ENCODE measurements at places on chromosomes 1 and 21.

GRCh38 chr1:10867914-10868598 lies 71.6 kb upstream of the CASZ1 start:
- no peak for DNase-seq

- DNase-seq = no peak
Observed at GRCh38 chr1:23593556-23594148, 34.4 kb upstream of the ID3 start.

GRCh38 chr1:211910913-211911485 lies 80.4 kb upstream of the LPGAT1 start:
- DNase-seq = no peak

DNA sequence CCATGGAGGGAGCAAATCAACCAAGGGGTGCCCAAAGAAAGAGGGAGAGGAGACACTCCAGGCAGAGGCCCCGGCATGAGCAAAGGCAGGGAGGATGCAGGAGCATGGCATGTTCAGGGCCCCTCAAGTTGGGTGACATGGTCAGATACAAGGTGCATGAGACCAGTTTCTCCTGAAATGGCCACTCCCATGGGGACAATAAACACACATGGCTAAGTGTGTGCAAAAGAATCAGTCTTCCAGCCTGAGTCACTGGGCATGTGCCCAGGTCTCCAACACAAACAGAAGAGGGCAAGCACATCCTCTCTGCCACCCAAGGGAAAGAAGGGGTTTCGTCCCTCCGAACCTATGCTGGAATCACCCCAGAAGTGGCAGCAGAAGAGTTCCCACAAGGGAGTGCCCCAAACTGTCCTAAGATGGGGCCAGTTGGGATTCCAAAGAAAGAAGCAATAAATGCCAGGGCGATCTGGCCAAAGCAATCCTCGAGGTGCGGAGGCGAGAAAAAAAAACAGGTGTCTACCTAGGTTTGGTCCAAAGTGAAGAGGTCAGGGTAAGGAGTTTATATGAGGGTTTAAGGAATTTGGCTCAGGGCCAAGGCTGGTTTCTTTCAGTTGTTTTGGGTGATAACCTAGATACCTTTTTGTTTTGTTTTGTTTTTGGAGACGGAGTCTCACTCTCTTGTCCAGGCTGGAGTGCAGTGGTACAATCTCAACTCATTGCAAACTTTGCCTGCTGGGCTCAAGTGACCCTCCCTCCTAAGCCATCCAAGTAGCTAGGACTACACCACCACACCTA lies 13.2 kb downstream of the CASP9 start:
- DNase-seq = no peak

GRCh38 chr1:95085376-95085775 lies 12.6 kb upstream of the ALG14 start:
- no peak for DNase-seq

- no peak for DNase-seq
Observed at GRCh38 chr1:153190373-153190772, 12.9 kb upstream of the LELP1 start.

DNA sequence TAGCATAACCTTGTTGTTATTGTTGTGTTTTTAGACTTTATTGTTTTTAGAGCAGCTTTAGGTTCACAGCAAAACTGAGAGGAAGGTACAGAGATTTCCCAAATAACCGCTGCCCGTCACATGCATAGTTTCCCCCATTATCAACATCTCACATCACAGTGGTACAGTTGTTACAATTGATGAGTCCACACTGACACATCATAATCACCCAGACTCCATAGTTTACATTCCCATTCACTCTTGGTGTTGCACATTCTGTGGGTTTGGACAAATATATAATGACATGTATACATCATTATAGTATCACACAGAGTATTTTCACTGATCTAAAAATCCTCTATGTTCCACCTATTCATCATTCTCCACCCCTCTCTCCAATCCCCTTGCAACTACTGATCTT lies 25.9 kb upstream of the TOR3A start:
- no peak for DNase-seq

GRCh38 chr1:47608296-47608875 lies 170.5 kb downstream of the FOXD2 start:
- no peak for DNase-seq

GRCh38 chr1:154435599-154436200 lies 30.6 kb downstream of the IL6R start:
- DNase-seq = no peak

DNA sequence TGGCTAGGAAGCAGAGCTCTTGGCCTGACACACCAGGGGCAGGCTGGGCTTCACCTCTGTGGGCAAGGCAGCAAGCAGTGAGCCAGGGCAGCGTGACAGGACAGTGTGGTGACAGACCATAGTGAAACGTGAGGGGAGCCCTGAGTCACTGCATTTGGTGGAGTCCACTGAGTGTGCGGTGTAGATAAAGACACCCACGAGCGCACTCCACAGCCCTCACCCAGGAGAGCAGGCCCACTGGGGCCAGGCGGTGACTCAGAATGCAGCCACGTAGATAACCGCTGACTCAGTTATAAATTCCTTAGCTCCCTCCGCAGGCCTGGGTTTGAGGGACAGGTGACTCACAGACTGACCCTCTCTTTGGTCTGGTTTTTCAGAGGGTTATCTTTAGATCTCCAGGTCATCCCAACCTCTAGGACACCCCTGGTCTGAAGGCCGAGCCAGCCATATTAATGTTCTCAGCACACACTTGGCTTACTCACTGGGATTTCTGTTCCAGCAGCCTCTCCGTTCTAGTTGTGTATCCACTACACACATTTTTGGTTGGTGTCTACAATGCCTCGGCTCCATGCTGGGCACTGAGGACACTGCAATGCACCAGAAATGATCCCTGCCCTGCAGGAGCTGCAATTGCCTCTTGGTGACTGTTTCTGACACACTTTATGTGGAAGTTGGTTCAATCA lies 90.2 kb upstream of the TSPAN2 start:
- DNase-seq = no peak

DNA sequence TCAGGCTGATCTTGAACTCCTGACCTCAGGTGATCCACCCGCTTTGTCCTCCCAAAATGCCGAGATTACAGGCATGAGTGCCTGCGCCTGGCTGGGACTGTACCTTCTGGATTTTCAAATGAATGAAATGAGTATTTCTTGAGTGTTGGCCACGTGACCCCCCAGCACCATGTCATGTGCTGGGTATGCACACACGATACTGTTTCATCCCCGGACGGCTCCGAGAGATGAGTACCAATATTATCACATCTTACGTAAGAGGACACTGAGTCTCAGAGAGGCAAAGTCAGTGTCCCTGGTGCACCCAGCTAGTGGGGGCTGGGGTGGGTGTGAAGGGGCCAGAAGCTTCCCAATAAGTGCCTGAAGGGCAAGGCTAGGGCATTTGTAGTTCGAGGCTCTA lies 780 bp upstream of the CROCC start:
- no peak for DNase-seq

Measured in activated CD4-positive, CD25-positive, alpha-beta regulatory T cell treated with anti-CD3 and anti-CD28 coated beads, Interleukin-2, amount 50 U/mL, for 16 hours (primary cell).